ENCODE measurements at places on chromosomes 1 and 21.

- no peak overlapping the region for H3K27ac ChIP-seq
- DNase-seq: no peak
- no peak overlapping the region for H3K4me3 ChIP-seq
- H3K27me3 ChIP-seq: peaks cover 18% of the 10 kb centered on the region
These were observed 789 bp upstream of the GJB4 start for GRCh38 chr1:34758751-34759150.

- no peak for DNase-seq
- H3K4me3 ChIP-seq: no peak overlapping the region
These were observed 58.2 kb downstream of the BCAR3 start for GRCh38 chr1:93623436-93623835.

- DNase-seq: no peak
- H3K4me1 ChIP-seq: no peaks in the 10 kb centered on the region
- no peak overlapping the region for H3K27ac ChIP-seq
These were observed 60.3 kb upstream of the ZNF648 start for GRCh38 chr1:182121787-182122186.

DNA sequence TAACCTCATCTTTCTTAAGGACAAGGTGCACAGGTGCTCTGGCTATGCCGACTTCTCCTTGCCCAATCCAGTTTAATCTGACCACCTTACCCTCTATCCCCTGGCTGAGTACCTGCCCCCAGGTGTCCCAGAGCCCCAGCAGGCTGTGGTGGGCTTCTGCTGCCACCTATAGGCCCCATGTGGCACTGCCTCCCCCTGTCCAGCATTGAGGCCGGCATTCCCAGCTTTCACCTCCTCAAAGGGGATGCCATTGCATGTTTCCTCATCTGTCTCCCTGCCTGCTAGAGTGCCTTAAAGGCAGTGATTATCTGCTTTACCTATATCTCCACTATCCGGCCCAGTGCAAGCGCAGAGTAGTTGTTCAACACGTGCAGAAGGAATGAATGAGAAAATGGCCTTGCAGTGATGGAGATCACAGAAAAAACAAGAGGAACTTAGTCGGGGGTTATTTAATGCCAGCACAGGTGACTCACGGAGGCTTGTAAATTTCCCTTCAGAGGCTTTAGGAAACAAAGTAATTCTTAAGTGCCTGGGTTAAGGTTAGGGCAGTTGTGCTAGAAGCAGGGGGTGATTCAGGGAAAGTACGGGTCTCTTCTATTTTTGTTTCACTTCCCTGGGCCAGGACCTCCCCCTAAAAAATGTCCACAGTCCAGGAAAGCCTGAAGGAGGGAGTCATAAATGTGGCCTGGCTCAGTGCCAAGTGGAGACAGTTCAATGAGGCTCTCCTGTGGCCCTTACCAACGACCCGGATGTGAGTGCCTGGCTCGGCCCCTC is 131.8 kb upstream of the NGF start:
- H3K27me3 ChIP-seq: peaks cover 11% of the 10 kb centered on the region
- H3K27ac ChIP-seq: no peak overlapping the region
- no peaks in the 10 kb centered on the region for H3K36me3 ChIP-seq
- no peaks in the 10 kb centered on the region for H3K4me1 ChIP-seq

GRCh38 chr1:152643945-152644344 is 19.2 kb upstream of the LCE2D start:
- DNase-seq: no peak
- H3K4me1 ChIP-seq: no peaks in the 10 kb centered on the region
- H3K27ac ChIP-seq: no peak overlapping the region
- H3K36me3 ChIP-seq: no peaks in the 10 kb centered on the region
- H3K27me3 ChIP-seq: peaks cover 4% of the 10 kb centered on the region

DNA sequence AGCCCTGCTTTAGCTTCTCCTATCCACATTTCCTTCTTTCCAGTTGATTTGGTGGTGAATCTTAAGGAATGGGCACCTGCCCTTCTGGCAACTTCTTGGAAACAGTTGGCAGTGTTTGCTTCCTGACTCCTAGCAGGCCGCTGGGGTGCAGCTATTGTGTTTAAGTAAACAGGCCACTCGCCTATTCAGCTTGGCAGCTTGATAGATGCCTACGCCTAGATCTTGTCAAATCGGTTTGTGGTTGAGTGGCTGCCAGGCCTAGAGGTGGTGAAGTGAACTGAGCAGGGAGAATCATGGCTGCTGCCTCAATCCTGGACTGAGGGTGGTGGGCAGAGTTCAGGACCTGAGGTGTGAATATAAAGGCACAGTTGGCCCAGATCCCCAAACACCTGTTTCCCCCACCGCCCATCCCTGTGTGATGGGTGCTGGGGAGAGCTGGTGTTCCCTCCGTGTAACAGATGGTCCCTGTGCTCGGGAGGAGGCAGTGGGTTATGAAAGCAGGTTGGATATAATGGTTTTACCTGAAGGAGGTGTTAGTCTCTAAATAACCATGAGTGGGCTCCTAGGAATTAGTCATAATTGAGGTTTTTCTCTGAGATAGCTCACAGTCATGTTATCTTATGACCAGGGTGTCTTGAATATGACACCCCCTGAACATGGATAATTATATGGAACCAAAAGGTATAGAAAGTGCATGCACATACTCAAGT is 940 bp upstream of the PLA2G2C start:
- H3K27ac ChIP-seq: no peak overlapping the region
- peaks cover 26% of the 10 kb centered on the region for H3K27me3 ChIP-seq
- H3K36me3 ChIP-seq: no peaks in the 10 kb centered on the region
- H3K4me1 ChIP-seq: peaks cover 17% of the 10 kb centered on the region
- no peak overlapping the region for H3K4me3 ChIP-seq
- DNase-seq: no peak

DNA sequence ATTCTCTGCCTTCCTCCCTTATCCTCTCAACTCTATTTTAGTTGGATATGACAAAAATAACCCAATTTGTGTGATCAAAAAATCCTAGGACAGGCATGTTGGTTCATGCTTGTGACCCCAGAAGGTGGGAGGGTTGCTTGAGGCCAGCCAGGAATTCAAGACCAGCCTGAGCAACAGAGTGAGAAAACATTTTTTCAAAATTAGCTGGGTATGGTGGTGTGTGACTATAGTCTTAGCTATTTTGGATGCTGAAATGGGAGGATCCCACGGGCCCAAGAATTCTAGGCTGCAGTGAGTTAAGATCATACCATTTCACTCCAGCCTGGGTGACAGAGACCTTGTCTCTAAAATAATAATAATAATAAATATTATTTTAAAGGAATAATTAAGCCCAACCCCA is 1383.1 kb upstream of the ADGRL2 start:
- no peak overlapping the region for H3K27ac ChIP-seq
- H3K4me3 ChIP-seq: no peak overlapping the region
- DNase-seq: no peak

DNA sequence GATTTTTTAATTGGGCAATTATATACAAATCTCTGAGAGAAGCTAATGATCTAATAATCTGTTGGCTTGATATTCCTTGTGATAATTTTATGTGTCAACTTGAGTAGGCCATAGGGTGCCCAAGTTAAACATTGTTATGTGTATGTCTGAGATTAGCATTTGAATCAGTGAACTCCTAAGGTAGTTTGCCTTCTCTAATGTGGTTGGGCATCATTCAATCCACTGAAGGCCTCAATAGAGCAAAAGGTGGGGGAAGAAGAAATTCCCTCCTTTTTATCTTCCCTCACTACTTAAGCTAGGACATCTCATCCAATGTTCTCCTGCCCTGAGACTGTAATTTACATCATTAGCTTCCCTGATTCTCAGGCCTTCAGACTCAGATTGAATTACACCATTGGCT is 394.5 kb downstream of the LMO4 start:
- DNase-seq: no peak
- no peaks in the 10 kb centered on the region for H3K36me3 ChIP-seq
- no peak overlapping the region for H3K4me3 ChIP-seq
- no peak overlapping the region for H3K27ac ChIP-seq
- no peaks in the 10 kb centered on the region for H3K27me3 ChIP-seq

- peak overlapping the region; percentile 35 for H3K27ac ChIP-seq
- peaks cover 30% of the 10 kb centered on the region for H3K36me3 ChIP-seq
- H3K4me1 ChIP-seq: peaks cover 9% of the 10 kb centered on the region
- no peaks in the 10 kb centered on the region for H3K27me3 ChIP-seq
- H3K4me3 ChIP-seq: no peak overlapping the region
These were observed 15.6 kb downstream of the GBP5 start for GRCh38 chr1:89257041-89257440.

- H3K36me3 ChIP-seq: peaks cover 21% of the 10 kb centered on the region
- H3K4me3 ChIP-seq: no peak overlapping the region
- peaks cover 57% of the 10 kb centered on the region for H3K4me1 ChIP-seq
These were observed 72.4 kb downstream of the ITPKB start for GRCh38 chr1:226666692-226667091.

GRCh38 chr1:98962156-98962555 is 42.5 kb downstream of the PLPPR5 start:
- H3K27ac ChIP-seq: no peak overlapping the region
- no peaks in the 10 kb centered on the region for H3K36me3 ChIP-seq
- peaks cover 4% of the 10 kb centered on the region for H3K27me3 ChIP-seq

- no peaks in the 10 kb centered on the region for H3K4me1 ChIP-seq
- H3K36me3 ChIP-seq: no peaks in the 10 kb centered on the region
- no peak for DNase-seq
- H3K27ac ChIP-seq: no peak overlapping the region
- no peaks in the 10 kb centered on the region for H3K27me3 ChIP-seq
These were observed 82.0 kb upstream of the RUNX3 start for GRCh38 chr1:25011943-25012638.

GRCh38 chr1:104933846-104934245 is 1184.1 kb downstream of the AMY1C start:
- DNase-seq: no peak
- H3K4me1 ChIP-seq: peaks cover 15% of the 10 kb centered on the region
- no peaks in the 10 kb centered on the region for H3K36me3 ChIP-seq
- H3K27me3 ChIP-seq: peaks cover 2% of the 10 kb centered on the region
- H3K27ac ChIP-seq: no peak overlapping the region
- H3K4me3 ChIP-seq: no peak overlapping the region

- DNase-seq: no peak
- H3K27ac ChIP-seq: no peak overlapping the region
- peaks cover 11% of the 10 kb centered on the region for H3K36me3 ChIP-seq
- no peaks in the 10 kb centered on the region for H3K27me3 ChIP-seq
- peaks cover 3% of the 10 kb centered on the region for H3K4me1 ChIP-seq
These were observed 26.7 kb downstream of the DMAP1 start for GRCh38 chr1:44239961-44240371.

DNA sequence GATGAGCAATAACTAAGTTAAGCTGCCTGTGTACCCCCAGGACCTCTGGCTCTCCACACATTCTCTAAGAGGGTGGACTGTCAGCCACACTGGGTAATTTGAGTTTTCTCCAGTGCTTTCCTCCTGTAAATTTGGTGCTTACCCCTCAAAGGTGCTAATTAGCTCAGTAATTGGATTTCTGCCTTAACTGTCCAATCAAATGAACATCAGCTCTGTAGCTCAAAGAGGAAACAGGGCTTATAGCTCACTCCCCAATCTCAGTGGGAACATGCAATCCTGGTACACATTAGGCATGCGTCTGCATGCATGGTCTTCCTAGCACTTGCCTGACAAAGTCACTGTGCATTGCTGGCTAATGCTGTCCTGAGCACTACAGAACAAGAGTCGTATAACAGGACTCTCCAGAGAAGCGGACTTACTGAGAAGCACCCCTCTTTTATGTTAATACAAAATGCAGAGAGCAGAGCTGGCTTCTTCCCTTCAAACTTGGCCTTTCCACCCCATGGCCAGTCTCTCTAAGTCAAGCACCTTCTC is 110.1 kb downstream of the NTPCR start:
- H3K4me3 ChIP-seq: no peak overlapping the region
- no peaks in the 10 kb centered on the region for H3K4me1 ChIP-seq
- H3K27me3 ChIP-seq: no peaks in the 10 kb centered on the region
- peaks cover 19% of the 10 kb centered on the region for H3K36me3 ChIP-seq
- no peak for DNase-seq
- no peak overlapping the region for H3K27ac ChIP-seq

- no peak overlapping the region for H3K4me3 ChIP-seq
- peaks cover 22% of the 10 kb centered on the region for H3K36me3 ChIP-seq
- no peak for DNase-seq
- H3K27me3 ChIP-seq: no peaks in the 10 kb centered on the region
- H3K27ac ChIP-seq: no peak overlapping the region
These were observed 1.8 kb downstream of the THEM4 start for GRCh38 chr1:151907363-151908139.

- H3K36me3 ChIP-seq: peaks cover 30% of the 10 kb centered on the region
- DNase-seq: no peak
- no peaks in the 10 kb centered on the region for H3K27me3 ChIP-seq
These were observed 68.9 kb downstream of the KIAA0319L start for GRCh38 chr1:35488336-35488735.

GRCh38 chr1:43536196-43536863 is 5.6 kb downstream of the PTPRF start:
- peaks cover 4% of the 10 kb centered on the region for H3K4me1 ChIP-seq
- DNase-seq: no peak
- peaks cover 4% of the 10 kb centered on the region for H3K36me3 ChIP-seq
- no peak overlapping the region for H3K27ac ChIP-seq
- no peak overlapping the region for H3K4me3 ChIP-seq
- H3K27me3 ChIP-seq: peaks cover 32% of the 10 kb centered on the region

DNA sequence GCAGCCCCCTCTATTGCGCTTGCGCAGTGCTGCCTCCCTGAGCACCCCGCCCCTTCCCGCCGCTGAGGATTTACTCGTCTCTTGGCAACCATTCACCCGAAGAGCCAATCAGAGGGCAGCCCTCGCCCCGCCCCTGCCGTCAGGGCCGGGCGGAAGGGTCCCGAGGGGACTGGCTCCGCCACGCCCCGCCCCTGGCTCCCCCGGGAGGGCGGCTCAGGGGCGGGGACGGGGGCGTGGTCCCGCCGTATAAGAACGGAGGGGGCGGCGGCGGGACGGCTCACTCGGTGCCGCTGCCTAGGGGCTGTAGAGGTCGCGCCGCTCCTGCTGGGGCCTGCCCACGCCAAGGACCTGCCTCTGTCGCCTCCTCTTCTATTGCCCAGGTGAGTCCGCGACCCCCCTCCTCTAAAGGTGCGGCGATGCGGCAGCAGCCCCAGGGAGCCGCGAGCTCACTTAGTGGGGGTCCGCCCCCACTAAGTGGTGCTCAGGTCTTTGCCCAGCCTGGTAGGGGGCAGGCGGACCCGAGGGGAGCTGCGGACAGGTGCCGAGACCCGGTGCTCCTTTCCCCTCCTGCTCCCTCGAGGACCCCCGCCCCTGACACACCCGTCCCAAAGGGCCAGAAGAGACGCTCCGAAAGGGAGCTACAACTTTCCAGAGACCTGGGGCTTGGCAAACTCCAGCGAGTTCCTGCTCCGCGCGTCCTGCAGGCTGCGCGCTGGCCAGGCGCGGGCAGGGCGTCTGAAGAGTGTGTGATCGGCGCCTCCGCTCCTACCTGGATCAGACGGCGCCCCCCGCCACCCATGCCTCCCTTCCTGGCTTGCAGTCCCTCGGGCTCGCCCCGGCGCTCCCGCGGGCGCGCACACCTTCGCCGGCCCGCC is at the start of gene TENT5C:
Gene TENT5C, plus strand, starts transcription at position 275 of the 875 bp plus-strand sequence. CDS start 16,821 bp downstream, outside the sequence.
- peak within 1 kb of the TSS; percentile 99 for H3K4me3 ChIP-seq
- no peaks in the 10 kb centered on the region for H3K27me3 ChIP-seq
- H3K36me3 ChIP-seq: peaks cover 15% of the 10 kb centered on the region

- no peak overlapping the region for H3K4me3 ChIP-seq
- H3K4me1 ChIP-seq: no peaks in the 10 kb centered on the region
- no peaks in the 10 kb centered on the region for H3K36me3 ChIP-seq
- no peak for DNase-seq
These were observed 33.8 kb upstream of the SLC30A1 start for GRCh38 chr1:211612786-211613107.

All from memory B cell (primary cell).